GM23338 (cell line): ENCODE measurements at places on chromosomes 2 and 18.

DNA sequence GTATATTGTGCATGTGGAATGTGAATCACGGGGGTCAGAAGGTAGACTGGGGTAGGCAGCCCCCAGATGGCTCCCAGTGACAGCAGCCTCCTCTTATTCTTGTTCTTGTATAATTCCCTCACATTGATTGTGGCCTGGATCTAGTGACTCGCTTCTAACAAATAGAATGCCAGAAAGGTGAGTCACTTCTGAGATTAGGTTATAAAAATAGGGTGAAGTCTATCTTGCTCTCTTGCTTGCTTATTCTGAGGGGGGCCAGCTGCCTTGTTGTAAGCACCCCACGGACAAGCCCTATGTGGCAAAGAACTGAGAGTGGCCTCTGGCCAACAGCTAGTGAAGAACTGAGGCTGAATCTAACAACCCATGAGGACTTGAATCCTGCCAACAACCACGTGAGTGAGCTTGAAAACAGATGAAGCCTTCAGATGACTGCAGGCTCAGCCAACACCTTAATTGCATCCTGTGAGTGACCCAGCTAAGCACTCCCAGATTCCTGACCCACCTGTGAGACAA is 15.6 kb upstream of the RMND5A start:
- no peak for DNase-seq

DNA sequence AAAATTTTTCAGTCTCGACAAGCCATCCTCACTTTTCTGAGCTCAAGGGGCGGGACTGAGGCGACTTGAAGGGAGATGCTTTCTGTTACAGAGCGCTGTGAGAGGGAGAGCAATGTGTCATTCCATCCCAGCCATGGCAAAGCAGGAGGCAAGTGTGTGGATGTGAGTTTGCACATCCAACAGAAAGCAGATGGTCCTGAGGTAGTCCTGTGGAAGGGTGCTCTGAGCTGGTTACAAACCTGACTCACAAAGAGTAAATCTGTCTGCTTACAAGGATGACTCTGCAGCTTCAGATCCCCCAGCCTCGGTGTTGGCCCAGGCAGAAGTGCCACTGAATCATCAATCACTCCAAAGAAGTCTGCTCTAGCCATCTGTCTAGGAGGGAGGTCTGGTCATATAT is 482.0 kb upstream of the DCC start:
- DNase-seq = no peak

GRCh38 chr2:11385216-11385615 is 40.8 kb upstream of the ROCK2 start:
- DNase-seq = no peak

- DNase-seq = no peak
Observed at GRCh38 chr2:110735366-110735765, 3.0 kb downstream of the ACOXL start.

DNA sequence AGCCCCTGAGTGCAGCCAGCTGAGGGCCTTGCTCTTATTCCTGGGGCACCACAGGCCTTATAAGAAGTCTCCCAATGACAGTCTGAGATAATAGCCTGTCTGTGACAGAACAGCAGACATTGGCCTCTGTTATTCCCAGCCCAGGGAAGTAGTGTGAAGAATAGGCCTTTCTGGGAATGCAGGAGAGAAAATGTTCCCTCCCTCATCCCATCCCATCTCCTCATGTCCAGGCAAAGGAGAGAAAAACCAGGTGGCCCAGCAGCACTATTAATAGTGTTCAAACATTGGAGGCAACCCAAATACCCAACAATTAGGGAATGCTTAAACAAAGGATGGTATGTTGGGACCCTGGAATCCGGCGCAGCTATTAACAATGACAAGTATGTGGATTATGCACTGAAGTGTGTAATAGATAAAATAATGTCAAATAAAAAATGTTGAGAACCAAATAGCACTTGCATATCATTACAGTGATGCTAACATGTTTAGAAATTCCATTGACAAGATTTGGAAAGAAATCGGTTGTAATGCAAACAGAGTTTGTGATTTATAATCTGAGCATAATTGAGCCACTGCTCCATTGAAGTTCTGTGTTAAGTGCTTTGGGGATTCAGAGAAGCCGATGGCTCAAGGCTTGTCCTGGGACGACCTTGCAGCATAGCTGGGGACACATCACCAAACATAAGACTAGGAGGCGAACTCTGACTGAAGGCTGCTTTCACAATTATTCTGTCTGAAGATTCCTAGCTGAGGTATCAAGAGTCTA is 69.3 kb downstream of the LBH start:
- peak; percentile 26 for DNase-seq

DNA sequence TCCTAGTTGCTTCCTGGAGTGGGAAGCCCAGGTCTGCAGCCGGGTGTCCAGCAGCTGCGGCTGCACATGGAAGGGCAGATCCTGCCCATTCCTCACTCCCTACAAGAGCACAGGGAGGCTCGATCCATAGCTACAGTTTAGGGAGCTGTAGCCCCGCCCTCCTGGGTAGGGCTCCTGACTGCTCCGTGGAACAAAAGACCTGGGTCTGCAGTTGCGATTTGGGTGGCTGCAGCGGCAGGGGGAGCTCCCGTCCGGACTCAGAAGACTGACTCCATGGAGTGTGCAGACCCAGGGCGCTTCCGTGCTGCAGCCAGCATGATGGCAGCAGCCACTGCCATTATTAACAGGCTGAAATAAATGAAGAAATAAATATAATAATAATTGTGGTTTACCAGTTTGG is 157.3 kb downstream of the CTNNA2 start:
- DNase-seq = peak; percentile 79
